ENCODE measurements at places on chromosomes 5 and 9.

GRCh38 chr5:137871571-137871970, 3.9 kb downstream of the MYOT start:
- DNase-seq: no peak

- DNase-seq: no peak
Measured at GRCh38 chr9:83069651-83070050, 6.7 kb upstream of the RASEF start.

GRCh38 chr9:107467416-107467815, 22.2 kb downstream of the KLF4 start:
- no peak for DNase-seq

GRCh38 chr9:122922713-122923112, 8.6 kb downstream of the ZBTB26 start:
- DNase-seq: no peak

DNA sequence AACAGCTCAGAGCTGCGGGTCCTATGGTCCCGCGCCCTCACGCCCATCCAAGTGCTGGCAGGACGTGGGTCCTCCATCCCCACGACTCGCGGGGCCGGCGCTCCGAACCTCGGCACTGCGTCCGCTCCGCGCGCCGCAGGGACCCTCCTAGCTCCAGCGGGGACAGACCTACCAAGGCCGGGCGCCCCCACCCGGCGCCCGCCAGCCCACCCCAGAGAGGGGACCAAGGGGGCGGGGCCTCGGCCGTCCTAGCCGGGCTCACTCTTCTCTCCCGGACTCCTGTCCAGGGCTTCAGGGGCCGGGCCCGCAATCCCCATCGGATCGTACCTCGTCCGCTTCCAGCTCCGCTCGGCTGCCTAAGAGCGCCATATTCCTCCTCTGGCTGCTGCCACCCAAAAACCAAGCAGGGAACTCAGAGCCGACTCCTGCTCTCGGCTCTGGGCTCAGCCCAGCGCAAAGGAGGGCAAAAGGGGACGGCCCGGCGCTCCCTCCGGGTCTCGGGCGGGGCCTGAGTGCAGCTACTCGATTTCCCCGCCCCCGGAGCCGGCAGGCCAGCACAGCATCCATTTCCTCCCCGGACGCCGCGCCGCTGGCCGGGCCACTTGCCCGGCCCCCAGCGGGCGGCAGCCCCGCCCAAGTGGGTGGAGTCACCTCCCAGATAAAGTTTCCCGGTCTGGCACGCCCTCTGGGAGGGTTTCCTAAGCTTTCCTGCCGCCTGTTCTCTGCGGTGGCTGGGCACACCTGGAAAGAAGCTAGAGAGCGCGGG, at the start of gene TTC39B:
TSS of gene TTC39B (minus strand) at position 460 of the 766 bp plus-strand sequence. CDS start at position 369, 91 bp downstream.
- peak; percentile 85 for DNase-seq

GRCh38 chr9:5502553-5502952, 7.8 kb upstream of the PDCD1LG2 start:
- no peak for DNase-seq

DNA sequence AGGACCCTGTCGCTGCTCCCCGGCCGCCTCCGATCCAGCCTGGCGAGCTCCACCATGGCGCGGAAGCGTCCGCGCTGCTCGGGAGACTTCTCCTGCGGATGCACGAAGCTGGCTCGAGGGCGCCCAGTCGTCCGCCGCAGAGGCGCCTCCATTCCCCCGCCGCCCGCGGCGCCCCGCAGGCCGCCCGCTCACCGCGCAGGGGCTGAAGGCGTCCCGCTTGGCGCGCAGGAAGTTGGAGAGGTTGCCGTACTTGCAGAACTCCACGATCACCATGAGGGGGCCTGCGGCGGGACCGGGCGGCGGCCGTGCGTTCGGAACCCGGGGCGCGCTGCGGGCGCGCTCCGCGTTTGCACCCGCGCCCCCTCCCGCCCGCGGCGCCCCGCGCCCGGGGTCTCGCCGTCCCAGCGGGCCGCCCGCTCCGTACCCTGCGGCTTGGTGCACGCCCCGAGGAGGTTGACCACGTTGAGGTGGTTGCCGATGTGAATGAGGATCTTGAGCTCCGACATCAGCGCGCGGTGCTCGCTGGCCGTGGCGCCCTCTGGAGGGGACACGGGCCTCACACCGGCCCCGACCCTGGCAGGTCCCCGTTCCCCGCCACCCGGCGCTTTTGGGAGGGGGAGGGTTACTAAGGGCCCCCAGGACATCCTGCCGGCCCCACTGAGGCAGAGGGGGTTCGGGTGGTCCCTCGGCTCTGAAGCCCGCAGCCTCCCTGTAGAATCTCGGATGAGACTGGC, 27.7 kb upstream of the SCGB3A1 start:
- peak; percentile 83 for DNase-seq

- DNase-seq: no peak
Measured at GRCh38 chr5:180135128-180135955, 63.8 kb upstream of the RNF130 start.

GRCh38 chr5:118125687-118126086, 862.7 kb downstream of the DTWD2 start:
- DNase-seq: no peak

DNA sequence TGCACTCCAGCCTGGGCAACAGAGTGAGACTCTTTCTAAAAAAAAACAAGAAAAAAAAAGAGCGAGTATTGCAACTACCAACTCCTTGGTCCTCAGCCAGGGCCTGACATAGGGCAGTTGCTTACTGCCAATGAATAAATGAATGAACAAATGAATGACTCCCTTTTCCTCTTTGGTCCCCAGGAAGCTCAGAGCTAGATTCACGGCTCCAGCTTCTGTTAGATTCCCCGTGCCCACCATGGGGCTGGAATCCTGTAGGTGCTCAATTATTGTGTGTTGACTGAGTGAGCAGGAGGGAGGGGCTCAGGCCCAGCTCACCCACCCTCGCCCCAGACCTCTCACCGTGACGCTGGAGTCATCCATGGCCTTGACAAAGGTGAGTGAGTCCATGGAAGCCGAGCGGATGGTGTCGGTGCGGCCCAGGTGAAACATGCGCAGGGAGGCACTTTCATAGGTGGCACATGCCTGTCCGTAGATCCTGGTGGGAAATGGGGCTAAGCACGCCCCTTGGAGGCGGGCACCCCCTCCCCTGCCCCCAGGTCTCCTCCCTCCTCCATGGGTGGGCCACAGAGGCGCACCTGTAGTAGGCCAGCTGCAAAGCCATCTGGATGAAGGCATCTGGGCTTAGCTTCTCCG, 12.8 kb downstream of the CRAT start:
- no peak for DNase-seq

- DNase-seq: no peak
Measured at GRCh38 chr5:74235552-74235951, 405.0 kb downstream of the ENC1 start.

DNA sequence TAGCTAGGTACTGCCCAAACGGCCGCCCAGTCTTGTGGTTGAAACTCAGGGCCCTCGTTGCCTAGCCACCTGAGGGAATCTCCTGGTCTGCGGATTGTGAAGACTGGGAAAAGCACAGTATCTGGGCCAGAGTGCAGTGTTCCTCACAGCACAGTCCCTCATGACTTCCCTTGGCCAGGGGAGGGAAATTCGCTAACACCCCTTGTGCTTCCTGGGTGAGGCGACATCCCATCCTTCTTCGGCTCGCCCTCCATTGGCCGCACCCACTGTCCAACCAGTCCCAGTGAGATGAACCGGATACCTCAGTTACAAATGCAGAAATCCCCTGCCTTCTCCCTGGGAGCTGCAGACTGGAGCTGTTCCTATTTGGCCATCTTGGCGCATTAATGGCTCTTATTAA, 250.5 kb downstream of the FER start:
- no peak for DNase-seq

- DNase-seq: no peak
Measured at GRCh38 chr9:22142671-22143070, 133.6 kb upstream of the CDKN2B start.

- DNase-seq: no peak
Measured at GRCh38 chr9:38350529-38350928, 42.0 kb upstream of the ALDH1B1 start.

DNA sequence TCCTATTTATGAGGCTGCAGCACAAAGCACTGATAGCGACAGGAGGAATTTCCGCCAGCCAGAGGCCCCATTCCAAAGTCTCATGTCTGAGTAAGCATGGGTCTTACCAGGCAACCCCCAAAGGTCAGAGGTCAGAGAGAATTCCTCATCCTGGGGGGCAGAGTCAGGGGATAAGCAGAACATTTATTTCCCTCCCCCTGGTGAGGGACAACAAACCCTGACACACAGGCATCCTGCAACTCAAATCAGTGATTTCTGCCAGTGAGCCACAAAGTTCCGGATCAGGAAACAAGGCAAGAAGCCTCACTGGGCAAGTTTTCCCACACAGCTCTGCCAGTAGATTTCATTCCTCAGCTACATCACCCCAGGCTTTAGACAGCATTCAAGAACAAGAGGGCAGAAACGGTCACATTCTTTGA, 37.0 kb downstream of the ADAMTS12 start:
- DNase-seq: no peak

- no peak for DNase-seq
Measured at GRCh38 chr5:170821257-170821800, 37.8 kb downstream of the GABRP start.

GRCh38 chr9:92715488-92716231, 45.7 kb upstream of the IPPK start:
- no peak for DNase-seq

DNA sequence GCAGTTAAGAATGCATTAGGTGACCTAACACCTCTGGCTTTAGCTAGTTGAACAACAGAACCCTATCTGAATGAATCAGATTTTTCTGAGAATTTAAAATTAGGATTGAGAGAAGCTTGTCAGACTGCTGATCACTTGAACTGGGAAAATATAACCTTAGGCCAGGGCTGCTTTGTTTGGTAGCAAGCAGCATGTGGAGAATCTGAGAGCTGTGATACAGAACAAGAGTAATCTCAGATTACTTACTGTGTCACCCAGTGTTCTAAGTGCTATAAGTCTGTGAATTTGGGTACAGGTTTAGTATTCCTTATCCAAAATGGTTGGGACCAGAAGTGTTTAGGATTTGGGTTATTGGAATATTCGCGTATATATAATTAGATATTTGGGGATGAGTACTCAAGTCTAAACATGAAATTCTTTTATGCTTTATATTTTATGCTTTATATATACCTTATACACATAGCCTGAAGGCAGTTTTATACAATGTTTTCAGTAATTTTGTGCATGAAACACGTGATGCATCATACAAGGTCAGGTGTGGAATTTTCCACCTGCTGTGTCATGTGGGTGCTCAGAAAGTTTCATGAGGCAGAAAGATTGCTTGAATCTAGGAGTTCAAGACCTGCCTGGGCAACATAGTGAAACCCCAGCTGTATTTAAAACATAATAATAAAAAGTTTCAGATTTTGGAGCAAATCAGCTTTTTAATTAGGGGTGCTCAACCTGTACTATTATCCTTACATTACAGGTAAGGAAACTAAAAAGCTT, 8.3 kb upstream of the CHD1 start:
- DNase-seq: no peak

GRCh38 chr5:39794513-39795210, 369.9 kb upstream of the DAB2 start:
- peak; percentile 6 for DNase-seq

- peak; percentile 63 for DNase-seq
Measured at GRCh38 chr5:145825751-145826180, 9.4 kb downstream of the PRELID2 start.

DNA sequence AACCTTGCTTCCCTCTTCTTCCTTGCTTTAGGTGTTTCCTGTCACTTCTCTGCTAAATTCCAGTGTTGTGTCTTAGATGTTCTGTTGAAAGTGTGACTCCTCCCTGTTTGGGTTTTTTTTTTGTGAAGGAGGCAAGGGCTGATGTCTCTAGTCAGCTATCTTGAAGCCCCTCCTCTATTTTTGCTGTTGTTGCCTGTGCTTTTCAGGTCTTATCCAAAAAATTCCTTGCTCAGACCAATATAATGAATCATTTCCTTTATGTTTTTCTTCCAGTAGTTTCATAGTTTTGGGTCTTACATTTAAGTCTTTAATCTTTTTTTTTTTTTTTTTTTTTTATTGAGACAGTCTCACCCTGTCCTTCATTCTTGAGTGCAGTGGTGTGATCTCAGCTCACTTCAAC, 22.3 kb downstream of the RIC1 start:
- DNase-seq: no peak

- DNase-seq: no peak
Measured at GRCh38 chr5:107118184-107119019, 552.3 kb downstream of the EFNA5 start.

- DNase-seq: no peak
Measured at GRCh38 chr9:74643303-74643923, 146.3 kb downstream of the RORB start.

DNA sequence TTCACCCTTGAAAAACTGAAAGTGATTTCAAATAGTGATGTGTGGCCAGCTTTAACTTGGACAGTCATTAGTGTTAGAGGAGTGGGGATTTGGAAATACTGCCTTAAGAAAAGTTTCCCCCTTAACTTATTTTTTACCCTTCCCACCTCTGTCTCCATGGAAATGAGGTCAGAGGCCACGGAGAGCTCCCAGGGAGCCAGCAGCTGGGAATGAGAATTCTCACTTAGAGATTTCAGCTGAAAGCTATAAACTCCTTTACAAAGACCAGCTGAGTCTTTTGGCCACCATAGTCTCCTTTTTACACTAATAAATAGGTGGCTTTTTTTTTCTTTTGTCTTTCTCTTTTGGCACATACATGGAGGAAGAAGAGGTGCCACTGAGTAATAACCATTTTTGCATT, 45.7 kb upstream of the PIK3R1 start:
- DNase-seq: no peak

- no peak for DNase-seq
Measured at GRCh38 chr9:90502134-90502533, 140.5 kb downstream of the DIRAS2 start.

- DNase-seq: peak; percentile 95
Measured at GRCh38 chr5:36151434-36152323, at the start of the genes LMBRD2 and SKP2. Gene LMBRD2 (minus strand): TSS chr5:36151887. CDS start chr5:36143349, 8,538 bp downstream. Gene SKP2 (plus strand): TSS chr5:36152111. CDS start chr5:36152263, 152 bp downstream.

DNA sequence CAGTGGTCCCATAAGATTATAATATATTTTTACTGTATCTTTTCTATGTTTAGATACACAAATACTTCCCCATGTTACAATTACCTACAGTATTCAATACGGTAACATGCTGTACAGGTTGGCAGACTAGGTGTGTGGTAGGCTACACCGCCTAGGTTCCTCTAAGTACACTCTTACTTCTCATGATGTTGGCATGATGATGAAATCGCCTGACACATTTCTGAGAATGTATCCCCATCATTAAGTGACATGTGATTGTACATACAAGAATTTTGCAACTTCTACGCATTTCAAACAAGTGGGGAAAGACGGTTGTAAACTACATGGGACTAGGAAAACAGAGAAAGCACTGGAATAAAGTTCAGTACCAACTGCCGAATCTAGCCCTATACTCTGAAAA, 53.3 kb downstream of the SETX start:
- no peak for DNase-seq

DNA sequence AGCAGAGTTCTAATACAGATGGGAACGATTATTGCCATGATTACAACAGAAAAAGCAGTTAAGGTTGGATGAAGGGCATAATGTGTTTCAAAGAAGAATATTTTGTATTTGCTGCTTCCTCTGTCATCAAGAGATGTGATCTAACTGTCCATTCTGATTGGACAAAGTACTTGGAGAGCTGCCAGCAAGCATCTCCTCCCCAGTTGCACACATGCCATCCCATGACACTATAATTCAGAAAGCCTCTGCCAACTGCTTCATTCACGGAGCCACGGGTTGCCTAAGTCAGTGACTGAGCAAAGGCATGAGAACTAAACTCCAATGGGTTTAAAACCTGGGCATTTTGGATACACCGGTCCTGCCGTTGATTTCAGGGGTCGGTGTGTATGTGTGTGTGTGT, 253.8 kb downstream of the CRB2 start:
- no peak for DNase-seq

- DNase-seq: no peak
Measured at GRCh38 chr9:109232449-109233237, 65.6 kb upstream of the FRRS1L start.

GRCh38 chr5:176533894-176534611, 3.1 kb downstream of the RNF44 start:
- peak; percentile 51 for DNase-seq

GRCh38 chr5:108638021-108638420, 109.7 kb upstream of the FER start:
- DNase-seq: no peak

Data from A549 (cell line).